Aorta (tissue), 5 donors: ENCODE measurements at places on chromosomes 13 and 19. TPM values are rescaled to one million over a fixed set of nuclear protein-coding genes. Genes with fewer than 3 reads are reported as not detected.

DNA sequence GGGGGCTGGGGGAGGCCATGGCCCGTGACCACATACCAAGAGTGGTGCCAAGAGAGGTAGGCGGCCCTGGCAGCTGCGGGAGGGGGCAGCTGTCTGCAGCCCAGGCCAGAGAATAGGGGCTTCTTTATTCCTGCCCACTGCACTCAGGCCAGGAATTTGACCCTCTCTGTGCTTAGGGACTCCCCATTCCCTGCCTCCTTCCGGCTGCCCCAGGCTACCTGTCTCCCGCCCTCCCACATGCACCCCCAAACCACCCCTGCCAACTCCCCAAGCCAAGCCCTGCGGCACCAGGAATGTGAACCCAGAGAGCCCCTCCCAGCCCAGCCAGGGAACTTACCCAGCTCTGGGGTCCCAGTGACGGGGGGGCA is 687 bp downstream of the PLEKHA4 start:
- DNase-seq: no peak

- DNase-seq: no peak
Measured at GRCh38 chr19:1683869-1684572, 31.6 kb upstream of the TCF3 start.

DNA sequence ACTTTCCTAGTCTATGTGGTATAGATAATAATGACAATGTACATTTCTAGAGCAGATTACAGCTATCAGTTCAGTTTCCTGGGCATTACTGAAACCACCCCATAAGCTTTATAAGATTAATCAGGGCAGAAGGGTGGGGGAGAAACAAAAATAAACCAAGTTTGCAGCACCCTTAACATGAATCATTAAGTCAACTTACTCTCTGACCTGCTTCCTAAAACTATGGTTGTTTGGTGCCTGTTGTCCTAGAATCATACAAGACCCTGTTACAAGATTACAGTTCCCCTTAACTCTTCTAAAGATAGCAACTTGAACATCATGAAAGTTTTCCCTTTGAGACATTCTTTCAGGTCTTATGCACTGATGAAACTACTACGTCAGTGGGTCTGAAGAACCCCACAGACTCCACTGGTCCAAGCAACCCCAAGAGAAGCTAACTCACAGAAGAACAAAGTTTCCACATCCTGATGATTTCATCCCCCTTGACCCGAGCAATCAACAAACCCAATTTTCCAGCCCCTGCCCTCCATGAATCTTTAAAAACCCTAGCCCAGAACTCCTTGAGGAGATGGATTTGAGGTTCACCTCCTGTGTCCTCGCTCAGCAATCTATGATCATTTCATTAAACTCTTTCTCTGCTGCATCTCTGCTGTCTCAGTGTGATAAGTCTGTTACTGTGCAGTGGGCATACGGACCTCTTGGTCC is 336.5 kb downstream of the FOXO1 start:
- no peak for DNase-seq

DNA sequence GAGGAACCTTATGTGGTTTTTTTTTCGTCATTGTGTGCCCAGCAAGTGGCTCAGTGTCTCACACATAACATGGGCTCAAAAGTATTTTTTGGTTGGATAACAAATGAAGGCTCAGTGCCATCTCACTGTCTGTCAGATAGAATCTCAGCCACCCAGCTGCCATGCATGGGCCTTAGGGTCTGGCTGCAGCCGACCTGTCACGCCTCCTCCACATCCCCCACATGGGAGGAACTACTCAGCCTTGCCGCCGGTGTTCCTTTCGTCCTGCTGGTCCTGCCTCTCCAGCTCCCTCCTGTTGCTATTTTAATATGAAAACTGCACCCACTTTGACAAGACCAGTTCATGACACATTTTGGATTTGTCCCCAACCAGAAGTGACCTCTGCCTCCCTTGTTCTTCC is 121.2 kb downstream of the SHISA2 start:
- DNase-seq: no peak

DNA sequence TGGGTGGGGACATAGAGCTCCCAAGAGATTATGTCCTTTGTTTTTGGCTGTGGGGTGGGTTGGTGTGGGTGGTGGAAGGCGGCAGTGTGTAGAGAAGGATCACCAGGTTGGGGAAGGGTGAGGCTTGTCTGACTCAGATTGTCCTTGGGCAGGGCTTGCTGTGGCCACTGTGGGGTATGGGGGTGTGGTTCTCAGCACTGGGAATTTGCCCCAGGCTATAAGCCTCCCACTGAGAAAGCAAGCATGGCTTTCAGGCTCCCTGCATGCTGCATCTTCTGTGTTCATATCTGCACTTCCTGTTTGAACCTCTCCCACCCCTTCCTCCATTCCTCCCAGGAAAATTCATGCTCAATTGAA is 34.9 kb downstream of the DNAJC15 start:
- DNase-seq: no peak

Gene CLDN10
- 0.66 TPM for total RNA-seq

GRCh38 chr13:47036294-47037008 is 139.6 kb upstream of the HTR2A start:
- DNase-seq: no peak

Gene ZNF44
- total RNA-seq: 13.9 TPM

Gene GNG7
- 2.4 TPM for total RNA-seq

DNA sequence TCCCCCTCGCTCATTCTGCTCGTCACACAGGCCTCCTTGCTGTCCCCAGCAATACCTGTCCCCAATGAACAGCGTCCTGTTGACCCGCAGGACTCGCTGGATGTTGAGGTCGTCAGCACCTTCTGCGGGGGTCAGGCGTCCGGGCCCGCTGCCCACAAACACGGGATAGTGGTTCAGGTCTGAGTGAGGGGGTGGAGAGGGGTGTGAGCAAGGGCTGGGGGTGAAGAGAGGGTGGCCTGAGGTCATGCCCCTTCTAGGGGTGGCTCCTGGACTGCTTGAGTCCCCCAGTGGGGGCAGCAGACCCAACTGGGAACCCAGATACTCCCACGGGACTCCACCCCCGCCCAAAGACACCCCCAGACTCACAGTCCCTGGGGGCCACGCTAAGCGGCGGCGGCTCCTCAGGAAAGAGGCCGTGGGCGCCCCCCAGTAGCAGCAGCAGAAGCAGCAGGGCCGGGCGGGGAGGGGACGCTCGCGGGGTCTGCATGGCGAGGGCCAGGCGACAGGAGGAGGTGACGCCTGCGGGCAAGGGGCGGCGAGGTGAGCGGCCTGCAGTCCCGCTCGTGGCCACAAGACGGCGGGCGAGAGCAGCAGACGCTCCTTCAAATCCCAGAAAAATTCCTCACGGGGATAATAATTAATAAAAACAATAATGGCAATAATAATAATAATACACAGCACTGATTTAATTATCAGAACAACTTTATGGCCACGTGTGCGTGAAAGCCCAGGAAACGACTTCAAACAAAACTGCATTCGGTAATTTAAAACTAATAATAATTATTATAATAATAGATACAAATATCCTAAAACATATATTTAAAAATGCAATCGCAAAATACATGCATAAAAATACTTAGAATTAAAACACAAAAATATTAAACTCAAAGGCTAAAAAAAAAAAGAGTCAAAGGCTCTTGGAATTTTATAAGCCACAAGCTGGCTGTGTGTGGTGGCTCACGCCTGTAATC is 1.2 kb downstream of the SEMA6B start:
- no peak for DNase-seq

Gene ZSCAN4
- total RNA-seq: not detected

DNA sequence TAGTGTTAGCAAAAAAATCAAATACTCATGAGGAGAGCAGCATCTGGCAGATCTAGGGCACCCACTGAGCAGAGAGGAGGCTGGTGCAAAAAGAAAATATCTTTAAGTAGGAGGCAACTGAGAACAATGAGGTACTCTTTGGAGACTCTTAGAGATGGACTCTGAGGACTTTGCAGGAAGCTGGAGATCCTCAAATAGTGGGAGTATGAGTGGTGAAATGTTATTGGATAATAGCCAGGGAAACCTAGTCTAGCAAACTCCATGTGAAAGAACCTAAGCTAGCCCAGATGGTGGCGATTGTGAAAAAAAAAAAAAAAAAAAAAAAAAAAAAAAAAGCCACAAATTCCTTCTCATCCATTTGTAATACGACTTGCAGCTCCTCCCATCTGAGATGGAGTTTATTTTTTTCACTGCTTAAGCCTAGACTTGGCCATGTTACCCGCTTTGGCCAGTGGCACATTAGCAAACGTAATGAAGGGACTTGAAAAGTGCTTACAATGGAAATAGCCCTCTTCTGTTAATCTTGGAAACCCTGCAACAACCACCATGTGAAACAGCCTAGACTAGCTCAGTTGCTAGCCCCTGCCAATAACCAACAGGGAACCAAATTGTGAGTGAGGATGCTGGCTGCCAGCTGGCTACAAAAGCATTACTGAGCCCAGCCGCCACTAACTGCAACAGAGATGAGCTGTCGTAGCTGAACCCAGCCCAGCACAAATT is 476.2 kb downstream of the KLF12 start:
- DNase-seq: peak; percentile 81

DNA sequence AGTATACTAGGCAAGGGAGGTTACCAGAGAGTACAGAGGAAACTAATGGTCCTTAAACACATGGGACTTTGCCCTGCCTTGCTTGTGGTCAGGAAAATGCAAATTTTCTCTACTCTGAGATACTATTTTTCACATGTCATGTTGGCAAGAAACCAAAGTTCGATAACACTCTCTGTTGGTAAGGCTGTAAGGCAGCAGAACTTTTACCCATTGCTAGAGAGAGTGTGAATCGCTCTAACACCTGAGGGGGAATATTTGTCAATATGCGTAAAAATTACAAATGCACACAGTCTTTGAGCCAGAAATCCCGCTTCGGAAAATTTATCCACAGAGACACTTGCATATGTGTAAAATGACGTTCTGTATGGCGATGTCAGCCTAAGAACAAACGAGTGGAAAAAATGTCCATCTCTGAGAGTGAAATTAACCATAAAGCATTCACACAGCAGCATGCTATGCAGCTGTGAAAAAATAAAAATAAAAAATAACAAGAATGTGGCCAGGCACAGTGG is 9.5 kb upstream of the RFX1 start:
- no peak for DNase-seq

DNA sequence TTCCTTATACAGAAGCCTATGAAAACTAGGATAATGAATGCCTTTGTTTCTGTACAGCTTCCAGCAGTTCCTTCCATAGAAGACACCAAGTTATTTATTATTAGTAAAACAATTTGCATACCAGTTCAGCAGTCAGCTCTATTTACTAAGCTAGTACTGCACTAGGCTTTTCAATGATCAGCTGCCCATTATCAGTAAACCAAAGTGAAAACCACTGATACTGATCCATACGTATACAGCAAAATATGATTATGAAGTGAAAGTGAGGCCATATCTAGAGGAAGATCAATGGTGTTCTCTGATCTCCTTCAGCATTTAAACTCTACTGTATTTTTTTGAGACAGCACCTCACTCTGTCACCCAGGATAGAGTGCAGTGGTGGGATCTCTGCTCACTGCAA is 3.2 kb downstream of the TPT1 start:
- no peak for DNase-seq

Gene PGLYRP2
- not detected for total RNA-seq

GRCh38 chr13:30153545-30154426 is 153.6 kb downstream of the KATNAL1 start:
- no peak for DNase-seq

GRCh38 chr13:96551546-96551945 is 442.7 kb downstream of the OXGR1 start:
- DNase-seq: no peak

- no peak for DNase-seq
Measured at GRCh38 chr13:48151363-48152161, 56.7 kb upstream of the MED4 start.

GRCh38 chr19:50719566-50719965 is at the start of gene SHANK1:
Gene SHANK1 (minus strand): TSS chr19:50719802. CDS start chr19:50716919, 2,883 bp downstream.
- DNase-seq: no peak

DNA sequence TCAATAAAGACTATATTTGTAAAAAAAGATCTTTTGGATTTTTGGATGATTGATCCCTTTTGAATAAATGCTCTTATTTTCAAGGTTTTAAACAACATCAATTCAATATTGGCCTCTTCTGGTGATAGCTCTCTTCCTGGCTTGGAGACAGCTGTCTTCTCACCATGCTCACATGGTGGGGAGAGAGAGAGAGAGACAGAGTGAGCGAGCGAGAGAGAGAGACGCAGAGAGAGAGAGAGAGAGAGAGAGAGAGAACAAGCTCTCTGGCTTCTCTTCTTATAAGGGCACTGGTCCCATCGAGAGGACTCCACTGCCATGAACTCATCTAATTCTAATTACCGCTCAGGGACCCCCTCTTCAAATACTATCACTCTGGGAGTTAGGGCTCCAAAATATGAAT is 32.1 kb upstream of the FARP1 start:
- no peak for DNase-seq

DNA sequence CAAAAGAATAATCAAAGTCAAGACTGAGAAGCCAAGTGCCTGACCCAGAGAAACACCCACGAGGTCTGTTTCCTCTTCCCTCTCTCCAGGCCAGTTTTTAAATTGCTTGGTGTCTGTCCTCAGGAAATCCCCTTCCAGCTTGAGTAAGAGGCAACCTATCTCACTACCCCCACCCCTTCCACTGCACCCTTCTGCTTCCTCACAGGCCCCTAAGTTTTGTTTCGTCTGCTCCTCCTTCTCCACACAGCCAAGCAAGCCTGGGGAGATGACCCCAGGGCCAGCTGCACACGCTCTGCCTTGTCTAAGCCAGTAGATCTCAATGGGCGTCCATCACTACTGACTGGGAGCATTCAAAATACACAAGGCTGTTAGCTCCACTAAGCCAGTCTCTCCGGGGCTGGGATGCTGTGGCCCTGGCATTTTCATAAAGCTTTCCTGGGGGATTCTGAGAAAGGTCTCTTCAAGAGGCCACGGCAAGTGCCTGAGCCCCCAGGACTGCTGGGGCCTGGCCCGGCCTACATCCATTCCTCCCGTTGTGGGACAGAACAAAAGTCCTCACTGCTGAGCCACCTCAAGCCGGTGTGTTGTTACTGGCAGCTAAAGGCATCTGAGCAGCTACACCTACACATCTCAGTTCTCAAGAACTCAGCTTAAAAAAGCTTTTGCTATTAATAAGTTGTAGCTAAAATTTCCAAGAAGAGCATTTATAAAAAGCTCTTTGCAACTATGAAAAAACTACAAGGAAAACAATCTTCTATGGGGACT is 14.9 kb upstream of the IL4I1 start:
- no peak for DNase-seq

Gene PRKCSH
- total RNA-seq: 168 TPM

- no peak for DNase-seq
Measured at GRCh38 chr19:12987781-12988180, 7.5 kb upstream of the NFIX start.

Gene SLC25A41
- 0.23 TPM for total RNA-seq
